ENCODE measurements at places on chromosomes 7 and 10.

- peaks cover 13% of the 10 kb centered on the region for H3K36me3 ChIP-seq
- H3K4me1 ChIP-seq, result peaks cover 11% of the 10 kb centered on the region
- no peaks in the 10 kb centered on the region for H3K27me3 ChIP-seq
- no peak overlapping the region for H3K4me3 ChIP-seq
- H3K27ac ChIP-seq, result no peak overlapping the region
Observed at GRCh38 chr10:83190614-83191013, 948.7 kb upstream of the GHITM start.

DNA sequence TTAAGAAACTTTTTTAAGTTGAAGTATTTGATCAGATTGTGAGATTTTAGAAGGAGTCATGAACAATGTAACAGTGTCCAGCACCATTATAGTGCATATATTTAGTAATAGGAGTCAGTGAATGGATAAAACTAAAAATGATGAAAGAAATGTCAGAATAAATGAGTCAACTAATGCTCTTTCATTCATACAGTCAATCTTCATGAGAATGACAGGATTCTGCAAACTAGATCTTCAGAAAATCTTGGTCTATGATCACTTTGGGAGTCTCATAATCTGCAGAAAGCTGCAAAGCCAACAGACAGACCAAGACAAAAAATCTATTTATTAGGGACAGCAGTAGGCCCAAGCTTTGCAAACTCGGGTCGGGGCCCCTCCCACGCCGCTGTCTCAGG lies 710 bp downstream of the RNLS start:
- peaks cover 26% of the 10 kb centered on the region for H3K27me3 ChIP-seq
- no peak overlapping the region for H3K27ac ChIP-seq
- no peaks in the 10 kb centered on the region for H3K36me3 ChIP-seq
- DNase-seq, result no peak

DNA sequence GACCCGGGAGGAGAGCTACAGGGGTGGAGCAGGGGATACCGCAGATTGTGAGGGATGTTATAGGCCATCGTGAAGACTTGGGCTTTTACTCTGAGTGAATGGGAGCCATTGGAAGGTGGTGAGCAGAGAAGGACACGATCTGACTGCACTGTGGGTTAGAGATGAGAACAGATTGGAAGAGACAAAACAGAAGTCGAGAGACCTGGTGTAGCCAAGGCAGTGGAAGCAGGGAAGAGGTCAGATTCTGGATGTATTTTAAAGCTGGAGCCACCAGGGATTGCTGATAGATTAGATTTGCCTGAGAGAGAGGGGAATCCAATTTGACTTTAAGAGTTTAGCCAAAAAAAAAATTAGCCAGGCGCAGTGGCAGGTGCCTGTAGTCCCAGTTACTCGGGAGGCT lies 21.6 kb upstream of the EEPD1 start:
- no peak overlapping the region for H3K27ac ChIP-seq
- no peaks in the 10 kb centered on the region for H3K36me3 ChIP-seq
- DNase-seq, result no peak
- no peaks in the 10 kb centered on the region for H3K27me3 ChIP-seq
- H3K4me1 ChIP-seq, result peaks cover 5% of the 10 kb centered on the region
- H3K4me3 ChIP-seq, result no peak overlapping the region

DNA sequence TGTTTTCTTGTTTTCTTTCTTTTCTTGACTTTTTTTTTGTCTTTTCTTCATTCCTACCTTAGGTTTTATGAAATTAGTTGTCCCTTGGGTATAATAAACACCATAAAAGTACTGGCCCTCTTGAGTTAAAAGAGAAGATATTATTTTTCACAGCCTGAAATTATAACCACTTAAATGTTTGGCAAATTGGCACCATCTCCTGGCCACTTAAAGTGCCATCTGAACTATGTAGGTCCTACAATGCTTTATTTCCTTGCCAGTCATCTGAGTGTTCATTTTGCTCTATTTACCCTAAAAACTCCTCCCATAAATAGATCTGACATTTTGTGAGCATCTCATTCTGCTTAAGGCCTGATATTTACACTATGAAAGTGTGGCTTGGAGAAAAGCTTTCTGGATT lies 98.9 kb upstream of the PRKCQ start:
- no peak overlapping the region for H3K4me3 ChIP-seq
- no peak overlapping the region for H3K27ac ChIP-seq
- peaks cover 7% of the 10 kb centered on the region for H3K36me3 ChIP-seq
- peaks cover 23% of the 10 kb centered on the region for H3K4me1 ChIP-seq

- H3K4me1 ChIP-seq, result peaks cover 28% of the 10 kb centered on the region
- H3K27me3 ChIP-seq, result no peaks in the 10 kb centered on the region
- DNase-seq, result no peak
- no peaks in the 10 kb centered on the region for H3K36me3 ChIP-seq
- H3K4me3 ChIP-seq, result no peak overlapping the region
Observed at GRCh38 chr10:105837951-105838350, 1196.9 kb downstream of the SORCS3 start.

- no peak overlapping the region for H3K4me3 ChIP-seq
- no peaks in the 10 kb centered on the region for H3K27me3 ChIP-seq
Observed at GRCh38 chr7:43569424-43569823, 13.5 kb upstream of the STK17A start.

All from WTC11 (cell line).